ENCODE measurements at places on chromosomes 13 and 19.

DNA sequence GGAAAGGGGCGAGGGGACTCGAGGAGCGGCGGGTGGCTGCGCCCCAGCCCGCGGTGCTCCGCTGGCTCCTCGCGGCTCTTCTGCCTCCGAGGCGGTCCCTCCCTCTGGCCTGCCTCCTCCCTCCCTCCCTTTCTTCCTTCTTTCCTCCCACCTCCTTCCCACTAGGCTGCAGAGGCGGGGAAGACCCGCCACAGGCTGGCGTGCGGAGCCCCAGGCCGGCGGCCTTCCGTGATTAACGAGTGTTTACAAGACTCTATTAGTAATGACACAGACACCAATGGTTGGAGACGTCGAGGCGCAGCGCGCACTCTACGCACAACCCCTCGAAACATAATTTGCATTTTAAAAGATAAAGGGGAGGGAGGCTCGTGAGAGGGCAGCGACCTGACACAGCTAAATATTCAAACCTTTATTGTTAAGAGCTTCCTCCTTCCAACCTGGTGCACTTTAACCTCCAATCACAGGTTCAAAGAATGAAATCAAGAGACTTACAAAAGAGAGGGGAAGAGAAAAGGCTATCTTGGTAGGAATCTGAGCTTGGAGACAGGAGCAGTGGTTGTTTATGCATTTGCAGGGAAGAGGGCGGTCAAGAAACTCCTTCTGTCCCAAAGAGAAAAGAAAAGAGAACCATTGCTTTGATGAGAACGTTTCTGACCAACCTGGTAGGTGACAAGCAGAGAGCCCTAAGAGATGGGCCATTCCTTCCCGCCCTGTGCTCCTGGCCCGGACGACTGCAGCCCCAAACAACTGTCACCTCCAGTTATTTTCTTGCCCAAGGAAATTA lies at the start of gene CDX2:
Gene CDX2 (minus strand): TSS at position 234 of the 784 bp plus-strand sequence. CDS start 309 bp downstream, outside the sequence.
- no peak for DNase-seq

DNA sequence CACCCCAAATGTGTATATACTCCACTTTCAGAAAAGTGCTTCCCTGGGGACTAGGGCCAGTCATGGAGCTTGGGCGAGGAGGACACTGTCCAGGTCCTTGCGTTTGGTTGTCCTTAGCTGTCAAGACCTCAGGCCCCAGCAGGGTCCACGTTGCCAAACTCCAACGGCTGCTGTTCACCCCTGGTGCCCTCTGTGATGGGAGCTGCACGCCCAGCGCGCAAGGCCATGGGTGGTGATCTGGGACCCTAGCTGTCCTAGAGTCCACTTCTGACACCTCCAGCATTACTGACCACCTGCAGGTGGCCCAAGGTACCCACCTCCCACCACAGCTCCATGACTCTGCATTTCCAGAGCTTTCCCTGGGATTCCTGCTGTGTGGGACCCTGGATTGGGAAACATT lies 4.0 kb downstream of the LRP3 start:
- DNase-seq = no peak

GRCh38 chr19:9324584-9324962 lies 594 bp downstream of the ZNF559 start:
- DNase-seq = no peak

DNA sequence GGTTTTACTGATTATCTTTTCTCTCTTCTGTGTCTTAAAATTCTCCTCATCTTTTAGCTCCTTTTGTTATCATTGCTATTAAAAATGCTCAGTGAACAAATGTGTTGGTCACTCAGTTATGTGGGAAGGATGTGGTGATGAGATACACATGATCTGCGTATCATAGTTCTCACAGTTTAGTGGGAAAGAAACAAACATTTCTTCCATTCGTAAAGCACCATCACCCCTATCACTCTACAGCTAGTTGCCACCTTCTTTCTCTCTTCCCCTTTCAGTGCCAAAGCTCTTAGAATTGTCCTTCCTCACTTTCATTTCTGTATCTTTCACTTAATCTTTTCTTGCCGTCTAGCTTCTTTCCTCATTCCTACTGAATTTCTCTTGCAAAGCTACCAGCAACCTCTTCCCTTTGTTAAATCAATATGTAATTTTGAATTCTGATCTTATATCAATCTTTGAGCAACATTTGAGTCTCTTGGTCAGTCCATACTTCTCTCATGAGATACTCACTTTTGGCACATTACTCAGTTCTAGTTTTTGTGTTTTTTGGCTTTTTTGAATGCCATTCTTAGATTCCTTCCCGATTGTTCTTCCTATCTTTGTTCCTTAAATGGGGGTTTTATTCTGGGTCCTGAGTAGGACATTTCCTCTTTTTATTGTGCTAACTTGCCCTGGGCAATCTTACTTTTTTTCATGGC lies 122.3 kb downstream of the PCCA start:
- no peak for DNase-seq

DNA sequence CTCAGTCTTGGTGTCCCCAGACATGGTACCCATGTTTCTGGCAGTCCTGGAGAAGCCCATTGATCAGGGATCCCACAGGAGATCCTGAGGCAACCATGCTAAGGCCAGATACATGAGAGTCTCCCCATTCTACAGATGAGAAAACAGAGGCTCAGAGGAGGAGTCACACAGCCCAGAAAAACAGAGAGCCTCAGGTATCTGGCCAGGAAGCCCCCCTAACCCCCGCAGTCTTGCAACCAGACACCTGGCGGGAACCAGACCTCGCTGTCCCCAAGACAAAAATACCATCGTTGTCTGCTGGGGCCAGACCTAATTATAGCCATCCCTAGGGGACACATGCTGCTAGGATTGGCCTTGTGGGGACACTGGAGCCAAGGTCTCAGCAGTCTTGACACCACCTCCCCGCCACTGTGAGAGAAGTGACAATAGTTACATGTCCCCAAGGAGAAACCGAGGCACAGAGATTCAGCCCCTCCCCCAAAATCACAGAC lies 1.6 kb upstream of the PDE4C start:
- no peak for DNase-seq

GRCh38 chr19:44707794-44708193 lies 8.8 kb downstream of the CEACAM16 start:
- no peak for DNase-seq

GRCh38 chr13:64928696-64929499 lies 2301.2 kb downstream of the PCDH9 start:
- DNase-seq = no peak

- no peak for DNase-seq
Measured at GRCh38 chr13:49424011-49424560, 19.8 kb downstream of the CAB39L start.

GRCh38 chr13:32905063-32905863 lies 111.0 kb upstream of the KL start:
- no peak for DNase-seq

GRCh38 chr19:41774515-41774980 lies 19.2 kb downstream of the CEACAM6 start:
- no peak for DNase-seq

- DNase-seq = no peak
Measured at GRCh38 chr19:34313188-34313587, 51.8 kb upstream of the GPI start.

- no peak for DNase-seq
Measured at GRCh38 chr13:110301606-110302553, 5.1 kb downstream of the COL4A1 start.

GRCh38 chr13:96686286-96686685 lies 308.0 kb downstream of the OXGR1 start:
- no peak for DNase-seq

DNA sequence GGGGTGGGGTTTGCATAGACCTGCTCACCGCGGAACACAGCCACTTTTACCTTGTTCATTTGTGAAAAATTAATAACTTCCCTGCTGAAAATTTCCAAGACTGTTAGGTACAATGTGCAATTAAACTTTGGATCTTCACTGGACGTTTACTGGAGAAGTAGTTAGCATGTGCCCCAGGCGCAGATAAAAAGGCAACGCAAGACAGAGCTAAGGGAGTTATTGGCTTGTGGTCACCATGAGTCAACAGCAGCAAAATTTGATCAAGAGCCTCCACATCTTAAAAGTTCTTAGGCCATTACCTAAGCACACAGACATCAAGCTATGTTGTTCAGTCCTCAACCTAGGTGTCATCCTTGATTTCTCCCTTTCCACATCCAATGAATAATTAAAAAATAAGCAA lies 257.0 kb downstream of the LHFPL6 start:
- DNase-seq = no peak

DNA sequence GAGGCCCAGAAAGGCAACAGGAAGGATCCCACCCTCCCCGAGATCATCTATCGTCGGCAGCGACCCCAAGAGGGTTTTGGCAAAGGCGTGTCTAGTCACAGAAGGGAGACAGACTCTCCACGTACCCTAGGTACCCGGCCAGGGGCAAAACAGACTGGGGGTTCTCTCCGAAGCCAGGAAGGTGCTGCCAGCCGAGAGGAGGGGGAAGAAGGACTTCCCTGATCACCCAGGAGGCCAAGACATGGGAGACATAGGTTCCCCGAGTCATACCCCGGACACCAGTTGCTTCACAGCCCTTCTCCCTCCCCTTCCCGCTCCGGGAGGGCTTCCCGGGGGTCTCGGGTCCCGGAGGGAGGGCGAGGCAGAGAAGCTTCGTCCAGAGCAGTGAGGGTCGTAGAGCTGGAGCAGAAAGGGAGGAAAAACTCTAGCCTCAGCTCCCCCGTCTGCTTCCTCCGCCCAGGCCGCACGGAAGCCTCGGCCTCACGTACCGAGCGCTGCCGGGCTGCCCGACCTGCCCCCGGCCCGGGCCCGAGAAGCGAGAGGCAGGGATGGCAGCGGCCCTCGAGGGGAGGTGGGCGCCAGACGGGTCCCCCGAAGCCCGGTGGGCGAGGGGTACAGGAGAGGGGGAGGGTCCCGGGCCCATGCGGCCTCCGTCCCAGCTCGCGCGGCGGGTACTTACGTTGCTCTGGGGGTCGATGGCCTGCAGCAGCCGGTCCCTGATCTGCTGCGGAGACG lies 644 bp downstream of the MED26 start:
- DNase-seq = no peak

DNA sequence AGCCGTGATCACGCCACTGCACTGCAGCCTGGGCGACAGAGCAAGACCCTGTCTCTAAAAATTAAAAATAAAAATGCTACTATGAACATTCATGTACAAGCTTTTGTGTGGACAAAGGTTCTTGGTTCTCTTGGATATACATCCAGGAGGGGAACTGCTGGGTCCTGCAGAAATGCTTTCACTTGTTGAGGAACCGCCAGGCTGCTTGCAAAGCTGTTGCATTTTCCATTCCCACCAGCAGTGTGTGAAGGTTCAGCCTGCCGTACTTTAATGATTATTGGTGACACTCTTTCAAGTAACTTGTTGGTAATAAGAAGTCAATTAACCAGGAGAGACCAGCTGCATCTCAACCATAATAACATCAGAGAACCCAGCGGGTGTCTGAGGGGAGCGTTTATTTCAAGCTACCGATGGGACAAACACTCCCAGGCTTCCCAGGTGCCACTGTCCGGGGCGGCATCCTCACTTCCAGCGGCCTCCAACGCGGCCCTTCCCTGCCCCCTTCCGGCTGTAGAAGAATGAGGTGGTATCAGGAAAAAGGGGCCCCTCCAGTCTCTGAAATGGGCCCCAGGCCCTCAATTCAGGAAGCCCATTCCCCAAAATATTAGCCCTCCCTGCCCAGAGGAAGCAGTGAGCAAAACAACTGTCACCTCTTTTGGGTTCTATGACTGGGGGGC lies 15.2 kb upstream of the PPP1R12C start:
- DNase-seq = no peak

GRCh38 chr13:114132419-114133121 lies at the start of gene RASA3:
TSS of gene RASA3 (minus strand) at chr13:114132623. CDS start at chr13:114132489, 134 bp downstream.
- peak; percentile 77 for DNase-seq

DNA sequence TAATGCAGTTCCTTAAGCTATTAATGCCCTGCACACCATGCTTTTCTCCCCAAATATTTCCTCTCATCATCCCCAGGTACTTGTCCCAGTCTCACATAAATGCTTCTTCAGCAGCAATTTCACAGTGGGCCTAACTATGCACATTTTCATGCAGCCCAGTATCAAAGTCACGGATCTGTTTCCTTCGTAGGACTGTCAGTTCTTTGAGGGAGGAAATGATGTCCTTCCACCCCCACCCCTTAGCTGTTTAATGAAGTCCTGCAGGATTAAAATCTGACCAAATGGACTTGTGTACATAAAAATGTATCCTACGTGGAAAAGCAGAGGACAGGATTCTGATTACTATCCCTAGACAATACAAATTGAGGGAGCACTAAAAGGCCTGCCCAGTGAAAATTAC lies 68.6 kb upstream of the ARGLU1 start:
- no peak for DNase-seq

- DNase-seq = no peak
Measured at GRCh38 chr13:112615391-112615790, 27.4 kb upstream of the TUBGCP3 start.

DNA sequence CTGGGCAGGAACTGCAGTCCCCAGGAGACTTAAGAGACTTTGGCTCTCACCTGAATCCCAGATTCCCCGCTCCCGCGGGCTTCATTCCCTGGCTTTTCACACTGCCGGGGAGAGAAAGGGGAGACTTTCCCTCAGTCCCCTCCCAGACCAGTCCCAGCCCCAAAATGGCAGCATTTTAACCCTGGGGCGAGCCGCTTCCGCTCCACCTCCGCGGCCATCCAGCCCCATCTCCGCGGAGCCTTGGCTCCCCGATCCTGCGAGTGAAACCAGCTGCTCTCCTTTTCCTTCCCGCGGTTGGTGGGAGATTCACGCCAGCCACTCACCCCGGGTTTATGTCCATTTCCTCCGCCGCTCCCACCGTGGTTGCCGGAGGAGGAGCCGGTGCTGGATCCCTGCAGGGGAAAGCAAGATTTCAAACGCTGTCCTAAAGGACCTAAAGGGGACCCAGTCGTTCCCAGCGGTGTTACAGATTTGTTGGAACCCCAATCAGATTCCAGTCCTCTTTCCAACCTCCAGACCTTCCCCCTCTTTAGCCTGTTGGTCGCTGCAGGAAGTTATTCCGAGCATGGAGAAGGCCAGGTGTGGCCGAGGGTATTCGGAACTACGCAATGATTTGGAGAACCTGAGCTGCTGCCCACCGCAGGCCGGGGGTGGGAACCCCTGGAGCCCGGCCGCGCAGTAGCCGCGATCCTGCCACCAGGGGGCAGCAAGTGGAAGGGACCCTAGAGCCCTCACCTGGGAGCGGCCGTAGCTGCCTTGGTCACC lies 3.4 kb downstream of the DMKN start:
- peak; percentile 75 for DNase-seq

DNA sequence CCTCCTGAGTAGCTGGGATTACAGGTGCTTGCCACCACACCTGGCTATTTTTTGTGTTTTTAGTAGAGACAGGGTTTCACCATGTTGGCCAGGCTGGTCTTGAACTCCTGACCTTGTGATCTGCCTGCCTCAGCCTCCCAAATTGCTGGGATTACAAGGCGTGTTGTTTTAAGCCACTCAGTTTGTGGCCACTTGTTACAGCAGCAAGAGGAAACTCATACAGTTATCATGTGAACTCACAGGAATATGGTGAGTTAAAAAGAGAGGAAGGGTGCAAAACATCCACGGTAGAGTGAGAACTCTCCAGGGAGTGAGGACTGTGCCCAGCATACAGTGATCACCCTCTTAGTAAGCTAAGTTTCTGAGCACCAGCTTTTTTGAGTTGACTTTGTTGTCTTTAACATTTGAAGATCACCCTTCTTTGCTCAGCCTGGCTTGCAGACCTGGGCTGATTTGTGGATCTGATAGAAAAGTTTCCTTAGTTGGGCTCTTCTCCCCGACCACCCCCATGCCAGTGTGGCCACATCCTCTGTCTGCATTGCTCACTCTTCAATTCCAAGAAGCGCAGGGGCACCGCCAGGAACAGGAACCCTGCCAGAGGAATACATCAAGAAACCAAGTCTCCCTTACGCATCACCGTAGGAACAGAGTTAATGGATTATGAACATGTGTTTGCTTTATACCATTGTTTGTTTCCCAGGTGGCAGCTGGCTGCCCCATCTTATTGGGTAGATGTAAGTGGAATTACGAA lies 16.0 kb downstream of the ALOX5AP start:
- no peak for DNase-seq
